ENCODE measurements at places on chromosomes 3 and 15.

DNA sequence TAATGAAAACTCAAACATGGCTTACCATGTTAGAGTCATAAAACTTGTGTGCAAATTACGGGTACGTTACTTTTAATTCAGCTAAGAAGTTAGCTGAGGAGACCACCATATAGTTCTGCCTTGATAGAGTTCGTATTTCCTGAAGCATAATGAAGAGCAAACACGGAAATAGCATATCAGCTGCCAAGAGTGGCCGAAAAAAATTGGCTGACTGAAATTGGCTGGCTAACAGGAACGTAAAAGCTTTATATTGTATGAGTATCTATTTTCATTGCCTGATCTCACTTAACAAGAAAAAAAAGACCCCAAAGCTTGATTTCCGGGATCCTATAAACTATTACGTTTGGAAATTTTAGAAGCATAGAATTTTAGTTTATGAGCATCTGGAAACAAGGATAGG, 1222.9 kb downstream of the ZPLD1 start:
- DNase-seq: no peak

- no peak for DNase-seq
These were observed 91.4 kb downstream of the ZBBX start for GRCh38 chr3:167288737-167289136.

DNA sequence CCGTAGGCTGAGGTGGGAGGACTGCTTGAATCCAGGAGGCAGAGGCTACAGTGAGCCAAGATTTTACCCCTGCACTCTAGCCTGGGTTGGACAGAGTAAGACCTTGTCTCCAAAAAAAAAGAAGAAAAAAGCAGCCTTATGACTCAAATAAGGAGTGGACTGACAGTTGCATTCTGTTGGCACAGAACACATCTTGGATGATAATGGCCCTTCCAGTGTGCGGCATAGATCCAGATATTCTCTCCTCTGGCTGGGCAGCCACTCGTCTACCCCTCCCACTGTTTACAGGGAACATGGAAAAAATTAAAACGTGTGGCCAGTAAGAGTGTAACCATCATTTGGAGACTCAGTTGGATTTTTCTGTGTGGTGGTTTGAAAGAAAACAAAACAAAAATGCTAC, 118.6 kb upstream of the RNF7 start:
- DNase-seq: no peak

- DNase-seq: no peak
These were observed 76.5 kb downstream of the ACAP2 start for GRCh38 chr3:195366200-195366925.

GRCh38 chr3:172125053-172125452, 85.7 kb downstream of the FNDC3B start:
- no peak for DNase-seq
